ENCODE measurements at places on chromosomes 6 and 20.
A peak's percentile ranks its signal among the peaks of the same experiment; 100 is the strongest.

DNA sequence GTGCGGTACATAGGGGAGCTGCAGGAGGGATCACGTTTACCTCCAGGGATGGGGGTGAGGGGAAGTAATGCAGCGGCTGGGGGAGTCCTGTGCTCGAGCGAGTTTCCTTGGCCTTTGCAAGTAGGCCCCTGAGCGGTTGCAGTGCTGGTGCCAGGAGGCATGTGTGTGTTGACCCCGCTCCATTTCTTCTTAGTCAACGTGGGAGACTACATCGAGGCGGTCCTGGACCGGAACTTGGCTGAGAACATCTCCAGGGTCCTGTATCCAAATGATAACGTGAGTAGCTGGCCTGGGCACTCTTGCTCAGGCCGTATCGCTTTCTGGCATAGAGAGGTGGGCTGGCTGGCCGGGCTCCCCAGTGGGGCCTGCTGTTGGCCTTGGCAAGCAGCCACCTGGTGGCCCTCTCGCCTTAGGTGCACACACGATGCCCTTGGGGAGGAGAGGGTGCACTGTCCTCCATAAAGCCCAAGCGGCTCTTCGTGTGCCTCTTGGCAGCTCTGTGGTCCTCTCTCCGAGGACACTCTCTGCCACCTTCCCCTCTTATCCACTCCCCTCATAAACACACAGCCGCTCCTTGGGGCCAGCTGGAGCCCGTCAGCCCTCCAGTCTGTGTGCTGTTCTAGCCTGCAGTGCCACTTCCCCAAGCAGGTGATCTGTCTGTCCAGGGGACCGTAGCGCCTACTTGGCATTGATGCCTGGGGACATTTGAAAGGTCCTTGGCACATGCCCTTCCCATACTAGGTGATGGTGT, 29.3 kb downstream of the PYGB start:
- DNase-seq = no peak

GRCh38 chr6:90386399-90387382, 90.0 kb upstream of the BACH2 start:
- no peak for DNase-seq

- no peak for DNase-seq
Observed at GRCh38 chr6:73798592-73798991, 102.6 kb downstream of the CD109 start.

- DNase-seq = peak; percentile 94
Observed at GRCh38 chr20:62926229-62927127, at the start of gene DIDO1. TSS of gene DIDO1 (minus strand) at chr20:62926505.

- no peak for DNase-seq
Observed at GRCh38 chr6:33739571-33739970, 7.1 kb downstream of the IP6K3 start.

DNA sequence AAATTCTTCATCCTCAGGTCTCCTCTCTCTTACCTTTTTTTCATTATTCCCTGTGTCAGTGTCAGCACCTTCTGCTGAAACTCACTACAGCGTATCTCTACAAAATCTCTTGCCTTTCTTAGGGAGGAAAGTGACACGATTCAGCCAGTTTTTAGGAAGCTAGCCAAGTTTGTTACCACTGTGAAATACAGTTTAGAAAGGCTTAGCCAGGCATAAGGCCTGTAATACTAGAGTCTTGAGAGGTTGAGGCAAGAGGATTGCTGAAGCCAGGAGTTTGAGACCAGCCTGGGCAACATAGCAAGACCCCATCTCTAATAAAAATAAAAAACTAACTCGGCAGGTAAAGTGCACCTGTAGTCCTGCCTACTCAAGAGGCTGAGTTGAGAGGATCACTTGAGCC, 16.7 kb downstream of the TAB2 start:
- no peak for DNase-seq

DNA sequence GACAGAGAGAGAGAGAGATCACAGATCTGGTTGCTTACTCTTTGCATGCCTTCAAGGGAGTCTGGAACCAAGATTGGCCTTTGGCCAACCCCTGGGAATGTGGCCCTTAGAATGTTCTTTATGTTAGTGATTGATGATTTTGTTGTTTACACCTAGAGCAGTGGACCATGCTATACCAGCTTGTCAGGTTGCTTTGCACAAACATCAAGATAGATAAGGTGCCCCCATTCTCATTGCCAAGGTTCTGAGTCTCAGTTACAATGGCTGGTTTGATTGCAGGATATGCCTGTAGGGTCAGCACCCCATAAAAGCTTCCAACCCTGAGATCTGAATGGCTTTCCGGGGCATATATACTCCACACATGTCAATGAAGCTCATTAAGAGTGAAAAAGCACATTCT, 53.5 kb upstream of the SLC2A12 start:
- DNase-seq = peak; percentile 40

DNA sequence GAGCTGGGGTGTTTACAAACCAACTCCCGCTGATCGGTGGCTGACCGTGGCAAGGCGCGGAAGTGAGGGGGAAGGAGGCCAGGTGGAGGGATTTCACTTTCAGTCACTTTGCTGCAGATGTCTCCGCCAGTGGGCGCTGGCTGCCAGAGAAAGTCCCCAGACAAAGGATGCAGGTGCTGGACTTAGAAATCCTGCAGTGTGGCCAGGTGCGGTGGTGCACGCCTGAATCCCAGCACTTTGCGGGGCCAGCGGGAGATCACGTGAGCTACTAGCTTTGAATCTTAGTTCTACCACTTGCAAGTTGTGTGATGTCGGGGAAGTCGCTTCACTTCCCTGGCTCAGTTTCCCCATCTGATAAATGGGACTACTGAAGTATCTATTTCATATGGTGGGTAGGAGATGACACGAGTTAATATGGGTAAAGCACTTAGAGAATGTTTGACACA, 180.4 kb downstream of the ZNF217 start:
- no peak for DNase-seq

- DNase-seq = no peak
Observed at GRCh38 chr6:3368685-3369084, 88.2 kb downstream of the SLC22A23 start.

GRCh38 chr6:82397962-82398692, 34.5 kb downstream of the TPBG start:
- DNase-seq = no peak

DNA sequence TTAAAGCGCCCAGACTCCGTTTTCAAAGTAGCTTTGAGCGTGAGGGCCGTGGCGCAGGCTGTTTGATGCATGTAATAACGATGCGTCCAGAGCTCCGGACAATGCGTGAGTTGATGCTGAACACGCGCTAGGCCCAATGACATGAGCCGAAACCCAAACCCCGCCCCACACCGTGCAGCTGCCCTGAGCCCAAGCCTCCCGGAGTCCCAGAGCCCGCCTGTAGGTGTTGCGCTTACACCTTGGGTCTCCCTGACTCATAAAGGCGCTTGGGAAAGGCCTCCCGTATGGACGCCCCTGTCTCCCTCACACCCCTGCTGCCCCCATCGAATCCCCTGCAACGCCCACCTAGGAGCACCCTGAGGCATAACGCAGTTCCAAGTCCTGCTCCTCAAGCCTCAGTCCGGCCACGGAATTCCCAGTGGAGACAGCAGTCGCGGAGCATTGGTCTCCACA, 87.6 kb downstream of the ERMARD start:
- DNase-seq = no peak

- no peak for DNase-seq
Observed at GRCh38 chr20:2773812-2774211, 26.6 kb downstream of the CPXM1 start.

DNA sequence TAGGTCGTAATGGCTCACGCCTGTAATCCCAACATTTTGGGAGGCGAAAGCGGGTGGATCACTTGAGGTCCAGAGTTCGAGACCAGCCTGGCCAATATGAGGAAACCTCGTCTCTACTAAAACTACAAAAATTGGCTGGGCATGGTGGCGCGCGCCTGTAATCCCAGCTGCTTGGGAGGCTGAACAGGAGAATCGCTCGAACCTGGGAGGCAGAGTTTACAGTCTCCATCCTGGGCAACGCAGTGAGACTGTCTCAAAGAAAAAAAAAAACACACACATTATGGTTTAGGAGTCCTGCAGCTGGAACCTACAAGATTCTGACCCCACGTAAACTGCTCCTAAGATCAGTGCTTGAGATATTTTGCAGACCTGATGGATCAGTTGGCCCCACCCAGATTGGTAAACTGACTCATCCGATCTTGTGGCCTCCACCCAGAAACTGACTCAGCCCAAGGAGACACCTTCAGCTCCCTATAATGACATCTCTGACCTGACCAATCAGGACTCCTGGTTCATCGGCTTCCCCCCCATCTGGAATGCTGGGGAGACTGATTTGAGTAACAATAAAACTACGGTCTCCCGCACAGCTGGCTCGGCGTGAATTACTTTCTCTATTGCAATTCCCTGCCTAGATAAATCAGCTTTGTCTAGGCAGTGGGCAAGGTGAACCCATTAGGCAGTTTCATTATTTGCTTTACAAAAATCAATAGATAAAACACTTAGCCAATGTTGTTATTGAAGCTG, 96.2 kb upstream of the BTN3A2 start:
- DNase-seq = peak; percentile 71

- DNase-seq = no peak
Observed at GRCh38 chr6:83860782-83861495, 1.4 kb downstream of the CYB5R4 start.

DNA sequence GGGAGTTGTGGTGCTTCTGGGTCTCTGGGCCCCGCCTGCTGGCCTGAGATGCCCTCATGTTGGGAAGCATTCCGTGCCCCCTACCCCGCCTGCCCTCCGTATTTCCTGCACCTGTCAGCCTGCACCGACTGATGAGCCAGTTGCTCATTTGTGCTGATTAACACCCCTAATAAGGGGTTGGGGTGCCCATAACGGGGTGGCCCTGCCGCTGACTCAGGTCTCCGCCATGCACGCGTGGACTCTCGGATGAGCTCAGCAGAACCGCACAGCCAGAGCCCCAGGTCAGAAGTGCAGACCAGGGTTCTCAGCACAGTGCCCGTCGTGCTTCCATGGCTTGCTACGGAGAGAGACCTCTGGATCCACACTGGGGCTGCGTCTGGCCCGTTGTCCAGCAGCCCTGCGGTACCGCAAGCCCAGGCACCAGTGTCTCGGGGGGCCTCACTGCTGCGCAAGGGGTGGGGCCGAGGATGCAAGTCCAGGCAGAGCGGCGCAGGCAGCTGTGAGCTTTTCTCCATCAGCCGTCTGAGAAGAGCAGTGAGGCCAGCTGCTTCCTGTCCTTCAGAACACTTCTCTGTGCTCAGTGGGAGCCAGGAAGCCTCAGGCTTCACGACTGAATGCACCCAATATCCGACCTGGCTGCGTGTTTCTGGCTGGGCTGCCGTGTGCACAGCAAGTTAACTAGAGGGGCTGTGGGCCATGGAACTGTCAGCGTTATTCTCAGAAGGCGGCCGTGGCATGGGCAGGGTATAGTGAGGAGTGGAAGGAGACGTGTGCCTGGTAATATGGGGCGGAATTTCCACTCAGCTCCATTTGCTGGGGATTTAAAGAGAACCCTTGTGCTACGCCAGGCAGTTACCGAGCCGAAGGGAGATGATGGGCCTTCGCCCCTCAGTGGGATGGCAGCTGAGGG, 18.6 kb downstream of the MTG2 start:
- peak; percentile 83 for DNase-seq

GRCh38 chr20:22495789-22496188, 88.6 kb downstream of the FOXA2 start:
- no peak for DNase-seq

- no peak for DNase-seq
Observed at GRCh38 chr6:4342407-4343137, 207.2 kb upstream of the ECI2 start.

DNA sequence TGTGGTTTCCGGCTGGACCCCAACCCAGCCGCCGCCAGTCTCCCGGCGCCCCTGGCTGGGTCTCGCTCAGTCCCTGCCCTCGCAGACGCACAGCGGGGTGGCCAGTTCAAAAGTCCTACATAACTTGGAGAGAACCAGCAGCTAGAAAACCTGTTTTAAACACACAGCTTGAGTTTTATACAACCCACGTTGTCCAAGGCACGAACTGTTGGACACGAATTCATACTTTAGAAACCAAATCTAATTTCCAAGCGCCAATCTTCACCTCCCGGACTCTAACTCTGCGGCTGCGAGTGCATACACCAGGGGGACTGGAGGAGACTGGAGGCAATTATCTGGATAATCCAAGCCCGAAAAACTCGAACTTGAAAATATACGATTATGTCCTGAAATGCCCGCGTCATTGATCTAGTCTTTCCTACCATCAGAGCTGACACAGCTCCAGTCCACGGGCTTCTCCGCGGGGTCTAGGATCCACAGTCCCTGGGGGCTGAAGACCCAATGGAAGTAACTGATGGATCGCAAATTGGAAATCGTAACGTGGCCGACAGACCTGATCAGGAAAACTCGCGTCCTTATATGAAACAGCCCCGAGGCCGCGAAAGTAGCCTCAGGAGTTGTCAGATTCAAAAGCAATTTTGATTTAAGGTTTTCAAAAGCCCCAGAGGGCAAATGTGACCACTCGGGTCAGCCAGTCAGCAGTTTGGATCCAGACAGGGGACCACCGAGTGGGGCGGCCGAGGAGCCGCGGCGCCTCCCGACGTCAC, 843 bp upstream of the HEY2 start:
- peak; percentile 67 for DNase-seq

- DNase-seq = no peak
Observed at GRCh38 chr20:49685809-49686208, 27.9 kb downstream of the B4GALT5 start.

GRCh38 chr6:107866606-107867301, 42.6 kb upstream of the SCML4 start:
- peak; percentile 37 for DNase-seq

- no peak for DNase-seq
Observed at GRCh38 chr20:38212806-38213606, 47.5 kb downstream of the KIAA1755 start.

DNA sequence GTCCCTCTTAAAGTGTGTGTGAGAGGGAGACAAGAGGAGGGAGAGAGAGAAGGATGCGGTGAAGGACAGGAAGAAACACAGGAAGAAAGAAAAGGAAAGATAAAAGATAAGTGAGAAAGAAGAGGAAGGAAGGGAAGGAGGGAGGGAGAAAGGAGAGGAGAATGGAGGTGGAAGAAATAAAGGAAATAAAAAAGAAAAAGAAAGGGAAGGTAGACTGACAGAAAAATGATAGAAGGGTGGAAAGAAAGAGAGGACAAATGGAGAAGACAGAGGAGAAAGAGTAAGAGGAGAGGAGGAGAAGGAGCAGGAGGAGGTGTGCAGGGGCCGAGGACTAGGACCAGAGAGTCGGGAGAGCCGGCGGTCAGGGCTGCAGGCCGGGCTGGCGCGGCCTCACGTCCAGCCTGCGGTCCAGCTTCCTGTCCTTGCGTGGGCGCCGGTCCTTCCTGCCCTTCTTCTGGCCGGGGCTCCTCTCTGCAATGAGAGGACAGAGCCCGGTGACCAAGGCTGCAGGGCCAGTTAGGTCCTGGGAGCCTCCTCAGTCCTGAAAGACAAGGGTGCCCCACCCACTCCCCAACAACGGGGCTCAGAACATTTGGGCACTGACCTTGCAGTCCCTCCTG, 42.0 kb downstream of the RSPO4 start:
- DNase-seq = no peak

GRCh38 chr6:12586721-12587480, 129.7 kb upstream of the PHACTR1 start:
- DNase-seq = no peak
